ENCODE measurements at places on chromosomes 1 and 21.

DNA sequence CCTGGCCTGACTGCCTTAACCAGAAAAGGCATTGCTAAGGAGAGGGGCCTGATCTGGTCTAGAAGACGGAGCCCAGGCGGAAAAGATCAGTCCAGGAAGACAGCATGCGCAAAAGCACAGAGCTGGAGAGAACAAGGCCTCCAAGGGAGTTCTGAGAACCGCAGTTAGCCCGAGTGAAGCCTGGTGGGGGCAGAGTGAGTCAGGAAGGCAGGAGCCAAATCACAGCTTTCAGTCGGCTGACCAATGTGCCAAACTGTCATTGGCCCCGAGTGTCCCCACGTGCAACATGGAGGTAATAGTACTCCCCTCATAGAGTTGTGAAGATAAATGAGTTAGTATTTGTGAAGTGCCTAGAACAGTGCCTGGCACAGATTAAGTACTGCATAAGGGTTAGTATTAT, 1.2 kb upstream of the TSPAN2 start:
- no peak for DNase-seq
- H3K4me1 ChIP-seq: peaks cover 6% of the 10 kb centered on the region
- no peaks in the 10 kb centered on the region for H3K36me3 ChIP-seq
- H3K4me3 ChIP-seq: no peak overlapping the region
- no peaks in the 10 kb centered on the region for H3K27me3 ChIP-seq

- peaks cover 38% of the 10 kb centered on the region for H3K36me3 ChIP-seq
- no peaks in the 10 kb centered on the region for H3K27me3 ChIP-seq
- H3K4me1 ChIP-seq: peaks cover 8% of the 10 kb centered on the region
- H3K27ac ChIP-seq: no peak overlapping the region
Observed at GRCh38 chr1:11981378-11982009, 1.2 kb downstream of the MFN2 start.

- H3K27me3 ChIP-seq: no peaks in the 10 kb centered on the region
- peak; percentile 76 for DNase-seq
- peak overlapping the region; percentile 74 for H3K4me3 ChIP-seq
- no peaks in the 10 kb centered on the region for H3K4me1 ChIP-seq
- H3K36me3 ChIP-seq: no peaks in the 10 kb centered on the region
Observed at GRCh38 chr1:58545591-58546519, 671 bp downstream of the OMA1 start.

GRCh38 chr1:54421101-54421504, 14.9 kb upstream of the SSBP3 start:
- DNase-seq: no peak
- no peaks in the 10 kb centered on the region for H3K27me3 ChIP-seq
- no peak overlapping the region for H3K27ac ChIP-seq
- H3K4me3 ChIP-seq: no peak overlapping the region
- no peaks in the 10 kb centered on the region for H3K36me3 ChIP-seq

- DNase-seq: no peak
- no peaks in the 10 kb centered on the region for H3K36me3 ChIP-seq
- no peak overlapping the region for H3K4me3 ChIP-seq
- no peaks in the 10 kb centered on the region for H3K27me3 ChIP-seq
- H3K4me1 ChIP-seq: no peaks in the 10 kb centered on the region
- no peak overlapping the region for H3K27ac ChIP-seq
Observed at GRCh38 chr21:31611445-31611844, 48.0 kb upstream of the SOD1 start.

GRCh38 chr21:42031816-42032215, 21.7 kb upstream of the ZBTB21 start:
- DNase-seq: no peak
- H3K27me3 ChIP-seq: no peaks in the 10 kb centered on the region
- H3K27ac ChIP-seq: no peak overlapping the region
- no peak overlapping the region for H3K4me3 ChIP-seq
- H3K4me1 ChIP-seq: no peaks in the 10 kb centered on the region

GRCh38 chr1:163069655-163070277, 605 bp downstream of the RGS4 start:
- no peak overlapping the region for H3K4me3 ChIP-seq
- H3K4me1 ChIP-seq: no peaks in the 10 kb centered on the region
- DNase-seq: no peak
- H3K36me3 ChIP-seq: no peaks in the 10 kb centered on the region
- H3K27me3 ChIP-seq: no peaks in the 10 kb centered on the region

GRCh38 chr1:185385991-185386390, 68.9 kb upstream of the IVNS1ABP start:
- no peak overlapping the region for H3K27ac ChIP-seq
- no peaks in the 10 kb centered on the region for H3K4me1 ChIP-seq
- H3K27me3 ChIP-seq: no peaks in the 10 kb centered on the region
- H3K4me3 ChIP-seq: no peak overlapping the region
- H3K36me3 ChIP-seq: no peaks in the 10 kb centered on the region
- DNase-seq: no peak

DNA sequence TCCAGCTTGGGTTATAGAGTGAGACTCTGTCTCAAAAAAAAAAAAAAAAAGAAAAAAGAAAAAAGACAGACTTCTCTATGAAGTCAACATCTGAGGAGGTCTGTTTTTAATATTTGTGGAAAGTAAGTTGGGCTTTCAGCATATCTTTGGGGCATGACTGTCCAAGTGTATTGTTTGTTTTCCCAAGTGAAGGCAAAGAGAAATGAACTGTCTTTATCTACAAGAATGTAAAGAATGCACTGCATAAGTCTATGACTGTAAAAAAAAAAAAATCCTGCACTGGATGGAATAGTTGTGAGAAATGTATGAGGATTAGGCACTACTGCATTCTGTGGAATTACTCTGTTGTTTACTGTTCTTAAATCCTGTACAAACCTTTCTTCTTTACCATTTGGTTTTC, 45.6 kb upstream of the TMEM61 start:
- no peak overlapping the region for H3K27ac ChIP-seq
- no peaks in the 10 kb centered on the region for H3K36me3 ChIP-seq
- H3K27me3 ChIP-seq: no peaks in the 10 kb centered on the region
- H3K4me1 ChIP-seq: no peaks in the 10 kb centered on the region
- no peak overlapping the region for H3K4me3 ChIP-seq

DNA sequence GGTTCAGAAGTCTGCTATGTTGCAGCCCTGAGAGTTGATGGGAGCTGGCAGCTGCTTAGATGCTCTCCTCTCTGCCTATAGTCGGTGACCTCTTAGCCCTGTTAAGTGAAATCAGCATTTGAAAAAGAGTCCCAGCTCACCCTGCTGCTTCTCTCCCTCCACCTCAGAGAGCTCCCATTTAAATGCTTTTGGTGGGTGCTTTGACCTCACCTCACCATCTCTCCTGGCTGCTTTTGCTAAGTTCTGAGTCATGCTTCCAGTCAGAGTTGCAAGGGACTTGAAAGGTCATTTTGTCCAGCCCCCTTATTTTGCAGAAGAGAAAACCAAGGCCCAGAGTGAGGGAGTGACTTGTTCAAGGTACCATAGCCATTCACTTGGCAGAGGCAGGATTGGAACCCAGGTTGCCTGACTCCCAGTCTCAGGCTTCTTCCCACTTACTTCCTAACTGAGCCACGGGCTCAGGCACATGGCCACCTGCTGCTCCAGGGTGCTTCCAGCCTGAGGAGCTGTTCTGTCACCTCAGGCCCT, 3.3 kb downstream of the MAPKAPK2 start:
- H3K4me3 ChIP-seq: no peak overlapping the region
- H3K4me1 ChIP-seq: peaks cover 18% of the 10 kb centered on the region
- no peak overlapping the region for H3K27ac ChIP-seq

DNA sequence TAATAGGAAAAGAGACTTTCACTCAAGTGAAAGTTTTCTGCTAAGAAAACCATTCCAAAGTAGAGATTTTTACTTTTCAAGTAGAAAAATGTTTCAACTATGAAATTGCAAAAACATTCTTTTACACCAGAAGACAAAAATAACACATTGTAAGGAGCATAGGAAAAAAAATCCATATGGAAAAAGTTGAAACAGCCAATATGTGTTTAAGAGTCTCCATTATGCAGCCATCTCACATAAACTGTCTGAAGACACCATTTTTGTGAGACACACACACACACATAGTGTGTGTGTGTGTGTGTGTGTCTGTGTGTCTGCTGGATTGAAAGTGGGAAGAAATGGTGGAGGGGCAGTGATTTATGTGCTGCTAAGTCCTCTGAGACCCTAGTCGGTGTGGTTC, 162.1 kb downstream of the HHAT start:
- no peaks in the 10 kb centered on the region for H3K27me3 ChIP-seq
- no peak overlapping the region for H3K4me3 ChIP-seq
- no peaks in the 10 kb centered on the region for H3K4me1 ChIP-seq
- no peak overlapping the region for H3K27ac ChIP-seq
- DNase-seq: no peak

- H3K27me3 ChIP-seq: no peaks in the 10 kb centered on the region
- no peak for DNase-seq
- no peak overlapping the region for H3K4me3 ChIP-seq
Observed at GRCh38 chr21:35326677-35327076, 277.6 kb upstream of the RUNX1 start.

DNA sequence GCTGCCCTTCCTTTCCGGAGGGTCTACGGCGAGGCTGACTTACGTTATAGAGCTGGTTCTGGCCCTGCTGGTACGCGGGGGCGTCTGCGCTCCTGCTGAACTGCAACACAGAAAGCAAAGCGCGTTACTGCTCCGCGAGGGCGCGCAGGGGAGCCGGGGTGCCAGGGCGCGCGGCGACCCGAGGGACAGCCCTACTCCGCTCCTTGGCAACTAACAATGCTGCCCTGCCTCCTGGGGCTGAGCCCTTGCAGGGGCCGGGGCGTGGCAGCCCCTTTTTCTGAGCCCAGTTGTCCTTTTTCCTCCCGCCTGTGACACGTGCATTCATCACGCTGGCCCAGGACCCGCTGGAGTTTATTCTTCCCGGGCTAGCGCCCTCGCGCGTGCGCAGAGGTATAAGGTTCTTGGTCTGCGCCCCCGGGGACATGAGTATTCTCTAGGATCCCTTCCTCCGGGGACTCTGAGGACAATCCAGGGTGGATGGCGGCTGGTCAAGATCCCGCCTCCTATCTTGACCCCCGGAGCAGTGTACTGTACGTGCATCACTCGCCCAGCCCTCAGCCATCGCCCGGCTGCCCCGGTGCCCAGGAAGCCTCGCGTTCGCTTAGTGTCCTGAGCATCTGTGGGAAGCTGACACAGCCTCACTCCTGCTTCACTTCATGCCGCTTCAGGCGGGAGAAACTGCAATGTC, 78.9 kb downstream of the CD247 start:
- no peak for DNase-seq
- no peak overlapping the region for H3K4me3 ChIP-seq
- peaks cover 42% of the 10 kb centered on the region for H3K4me1 ChIP-seq
- no peaks in the 10 kb centered on the region for H3K27me3 ChIP-seq

DNA sequence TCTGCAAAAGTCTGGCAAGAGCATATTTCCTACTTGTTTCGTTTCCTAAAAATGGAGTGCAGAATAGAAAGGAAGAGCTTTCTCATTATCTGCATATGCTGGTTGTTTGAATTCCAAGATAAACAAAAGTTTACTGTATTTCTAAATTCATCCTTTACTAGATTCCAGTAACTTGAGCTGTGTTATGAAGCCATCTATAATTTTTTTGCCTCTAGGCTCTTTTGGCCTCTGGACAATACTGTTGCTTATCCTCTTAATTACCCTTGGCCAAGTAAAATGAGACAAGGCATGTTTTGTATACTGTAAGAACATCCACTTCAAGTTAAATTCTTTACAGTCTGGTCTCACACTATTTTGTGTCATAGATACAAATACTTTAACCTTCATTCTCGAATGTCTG, 45.6 kb upstream of the HFM1 start:
- no peak overlapping the region for H3K4me3 ChIP-seq
- no peak overlapping the region for H3K27ac ChIP-seq
- no peaks in the 10 kb centered on the region for H3K4me1 ChIP-seq
- DNase-seq: no peak

DNA sequence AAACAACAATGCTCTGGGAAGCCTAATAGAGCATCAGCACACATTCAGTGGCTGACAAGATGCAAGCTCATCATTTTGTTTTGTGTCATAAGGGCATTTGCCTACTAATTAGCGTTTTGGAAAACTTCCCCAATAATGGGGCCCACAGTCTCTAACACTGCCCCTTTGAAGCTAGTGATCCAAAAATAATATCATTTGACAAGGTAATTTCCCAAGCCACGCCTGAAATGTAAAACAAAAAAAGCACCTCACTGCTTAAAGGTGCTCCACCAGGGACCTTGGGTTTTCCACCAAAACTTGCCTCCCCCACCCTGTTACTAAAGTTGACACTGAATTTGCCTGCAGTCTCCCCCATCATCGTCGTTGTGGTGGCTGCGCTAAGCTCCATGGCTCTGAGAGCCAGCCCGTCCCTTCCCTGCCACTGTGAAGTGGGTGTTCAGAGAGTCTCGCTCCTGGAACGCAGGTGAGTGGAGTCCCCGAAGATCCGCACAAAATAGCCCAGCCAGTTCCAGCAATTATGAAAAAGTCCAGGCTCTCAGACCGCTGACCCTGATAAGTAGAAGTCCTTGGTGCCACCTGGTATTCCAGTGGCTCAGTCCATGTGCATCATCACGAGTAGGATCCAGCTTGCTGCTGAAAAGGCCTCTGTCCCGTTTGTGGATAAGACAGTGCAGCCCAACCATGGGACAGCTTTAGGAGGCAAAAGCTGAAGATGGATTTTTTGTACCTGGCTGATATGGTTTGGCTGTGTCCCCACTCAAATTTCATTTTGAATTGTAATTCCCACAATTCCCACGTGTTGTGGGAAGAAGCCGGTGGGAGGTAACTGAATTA, 52.2 kb downstream of the RAB3GAP2 start:
- no peak for DNase-seq
- H3K4me3 ChIP-seq: no peak overlapping the region
- no peaks in the 10 kb centered on the region for H3K4me1 ChIP-seq
- H3K36me3 ChIP-seq: no peaks in the 10 kb centered on the region
- H3K27ac ChIP-seq: no peak overlapping the region

- no peak for DNase-seq
- no peak overlapping the region for H3K4me3 ChIP-seq
- H3K27ac ChIP-seq: no peak overlapping the region
- no peaks in the 10 kb centered on the region for H3K27me3 ChIP-seq
- peaks cover 44% of the 10 kb centered on the region for H3K4me1 ChIP-seq
- H3K36me3 ChIP-seq: no peaks in the 10 kb centered on the region
Observed at GRCh38 chr1:201024625-201024998, 1.1 kb upstream of the KIF21B start.

GRCh38 chr1:192872010-192872409, 63.2 kb downstream of the RGS2 start:
- no peaks in the 10 kb centered on the region for H3K4me1 ChIP-seq
- no peaks in the 10 kb centered on the region for H3K36me3 ChIP-seq
- no peaks in the 10 kb centered on the region for H3K27me3 ChIP-seq
- H3K4me3 ChIP-seq: no peak overlapping the region

GRCh38 chr21:41598561-41599431, 90.8 kb upstream of the TMPRSS2 start:
- H3K36me3 ChIP-seq: no peaks in the 10 kb centered on the region
- no peak overlapping the region for H3K27ac ChIP-seq
- DNase-seq: no peak
- H3K27me3 ChIP-seq: no peaks in the 10 kb centered on the region
- no peak overlapping the region for H3K4me3 ChIP-seq

- no peaks in the 10 kb centered on the region for H3K4me1 ChIP-seq
- no peak overlapping the region for H3K27ac ChIP-seq
- DNase-seq: no peak
- H3K36me3 ChIP-seq: no peaks in the 10 kb centered on the region
Observed at GRCh38 chr1:164868990-164869389, 310.0 kb downstream of the PBX1 start.

GRCh38 chr1:155085504-155086127, 7.0 kb downstream of the EFNA3 start:
- peaks cover 46% of the 10 kb centered on the region for H3K4me1 ChIP-seq
- DNase-seq: peak; percentile 73
- peak overlapping the region; percentile 72 for H3K27ac ChIP-seq
- peaks cover 35% of the 10 kb centered on the region for H3K27me3 ChIP-seq

GRCh38 chr1:8014381-8014988, 11.6 kb downstream of the ERRFI1 start:
- H3K4me3 ChIP-seq: no peak overlapping the region
- no peaks in the 10 kb centered on the region for H3K27me3 ChIP-seq
- no peaks in the 10 kb centered on the region for H3K4me1 ChIP-seq
- H3K27ac ChIP-seq: no peak overlapping the region
- DNase-seq: no peak
- H3K36me3 ChIP-seq: no peaks in the 10 kb centered on the region

Data from effector memory CD4-positive, alpha-beta T cell (primary cell).